Activated T-cell treated with anti-CD3 and anti-CD28 coated beads for 1 hour (primary cell): ENCODE measurements at places on chromosomes 5 and 9.

GRCh38 chr5:96090215-96090614, 128.6 kb upstream of the ELL2 start:
- no peak for DNase-seq

GRCh38 chr5:155189981-155190380, 176.4 kb downstream of the KIF4B start:
- no peak for DNase-seq

- no peak for DNase-seq
These were observed 3.4 kb upstream of the DCTN4 start for GRCh38 chr5:150762211-150762610.

- DNase-seq, result no peak
These were observed 15.1 kb downstream of the CFAP77 start for GRCh38 chr9:132424857-132425674.

DNA sequence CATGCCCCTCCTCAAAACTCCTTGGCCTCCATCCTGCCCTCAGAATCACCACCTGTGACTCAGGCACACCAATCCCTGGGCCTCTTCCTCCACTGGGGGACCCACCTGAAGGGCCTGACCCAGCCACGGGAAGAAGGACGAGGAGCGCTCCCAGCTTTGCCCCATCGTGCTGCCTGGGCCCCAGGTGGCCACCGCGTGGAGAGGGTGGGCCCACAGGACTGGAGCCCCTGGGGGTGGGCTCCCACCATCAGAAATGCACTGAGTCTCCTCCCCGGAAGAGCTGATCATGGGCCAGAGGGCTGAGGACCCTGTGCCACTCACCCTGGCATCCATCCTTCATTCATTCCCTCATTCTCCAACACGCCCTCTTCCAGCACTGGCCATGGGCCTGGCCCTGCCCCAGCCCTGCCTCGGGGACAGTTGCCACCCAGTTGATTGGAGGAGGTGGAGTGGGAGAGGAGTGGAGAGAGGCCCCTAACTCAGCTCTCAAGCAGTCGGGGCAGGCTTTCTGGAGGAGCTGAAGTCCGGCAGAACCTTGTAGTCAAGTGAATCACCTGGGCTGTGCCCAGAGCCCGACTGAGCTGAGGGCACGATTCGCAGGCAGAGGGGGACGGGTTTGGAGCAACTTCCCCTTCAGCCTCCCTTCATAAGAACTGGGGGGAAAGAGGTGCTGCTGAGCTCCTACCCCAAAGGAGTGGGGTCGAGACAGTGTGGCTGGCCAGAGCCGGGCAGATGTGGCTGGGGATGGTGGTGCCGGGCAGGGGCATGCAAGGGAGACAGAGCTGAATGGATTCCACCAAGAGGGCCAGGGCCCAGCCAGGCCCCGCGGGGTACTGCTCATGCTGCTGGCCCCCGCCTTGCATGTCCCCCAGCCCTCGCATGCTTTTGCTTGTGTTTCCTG, 29.6 kb downstream of the DNM1 start:
- no peak for DNase-seq

DNA sequence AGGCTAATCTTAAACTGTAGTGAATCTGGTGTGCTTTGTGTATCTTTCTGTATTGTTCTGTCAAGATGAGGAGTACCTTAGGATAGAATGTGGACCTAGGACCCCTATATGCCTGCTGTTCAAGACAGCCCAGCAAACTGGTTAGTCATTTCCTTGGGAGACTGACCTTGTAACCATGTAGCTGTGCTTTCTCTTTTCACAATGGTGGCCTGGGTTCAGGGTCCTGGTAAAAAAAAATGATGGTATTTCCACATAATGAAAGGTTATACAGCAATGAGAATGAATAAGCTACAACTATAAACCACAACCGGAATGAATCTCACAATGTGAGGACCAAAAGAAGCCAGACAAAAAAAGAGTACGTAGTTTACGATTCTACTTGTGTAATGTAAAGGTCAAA, 36.4 kb upstream of the F2RL1 start:
- DNase-seq, result no peak

- DNase-seq, result no peak
These were observed 195.7 kb downstream of the NR3C1 start for GRCh38 chr5:143207563-143208364.
